ENCODE measurements at places on chromosomes 5 and 9. TPM values are rescaled to one million over a fixed set of nuclear protein-coding genes. Genes with fewer than 3 reads are reported as not detected.

- no peaks in the 10 kb centered on the region for H3K27me3 ChIP-seq
- peaks cover 13% of the 10 kb centered on the region for H3K4me1 ChIP-seq
- H3K27ac ChIP-seq = no peak overlapping the region
- H3K4me3 ChIP-seq = no peak overlapping the region
These were observed 35.8 kb downstream of the ALG2 start for GRCh38 chr9:99185934-99186333.

GRCh38 chr9:131851414-131851813 lies 111.5 kb upstream of the RAPGEF1 start:
- no peak overlapping the region for H3K4me3 ChIP-seq
- no peaks in the 10 kb centered on the region for H3K4me1 ChIP-seq
- no peaks in the 10 kb centered on the region for H3K27me3 ChIP-seq

GRCh38 chr9:135802876-135803419 lies 101.0 kb downstream of the KCNT1 start:
- H3K4me1 ChIP-seq = no peaks in the 10 kb centered on the region
- DNase-seq = no peak
- H3K36me3 ChIP-seq = no peaks in the 10 kb centered on the region
- no peak overlapping the region for H3K27ac ChIP-seq
- H3K27me3 ChIP-seq = no peaks in the 10 kb centered on the region

- no peak overlapping the region for H3K27ac ChIP-seq
- H3K4me1 ChIP-seq = no peaks in the 10 kb centered on the region
- no peak overlapping the region for H3K4me3 ChIP-seq
- no peaks in the 10 kb centered on the region for H3K36me3 ChIP-seq
- no peaks in the 10 kb centered on the region for H3K27me3 ChIP-seq
- no peak for DNase-seq
These were observed 54.6 kb downstream of the FYB1 start for GRCh38 chr5:39164529-39165402.

GRCh38 chr5:82610686-82611085 lies 332.5 kb upstream of the RPS23 start:
- no peaks in the 10 kb centered on the region for H3K27me3 ChIP-seq
- no peaks in the 10 kb centered on the region for H3K36me3 ChIP-seq
- H3K4me1 ChIP-seq = no peaks in the 10 kb centered on the region

The SHOC1 gene
- total RNA-seq = 0.15 TPM

The ENHO gene
- total RNA-seq = 0.59 TPM

The TPPP gene
- 16.2 TPM for total RNA-seq

DNA sequence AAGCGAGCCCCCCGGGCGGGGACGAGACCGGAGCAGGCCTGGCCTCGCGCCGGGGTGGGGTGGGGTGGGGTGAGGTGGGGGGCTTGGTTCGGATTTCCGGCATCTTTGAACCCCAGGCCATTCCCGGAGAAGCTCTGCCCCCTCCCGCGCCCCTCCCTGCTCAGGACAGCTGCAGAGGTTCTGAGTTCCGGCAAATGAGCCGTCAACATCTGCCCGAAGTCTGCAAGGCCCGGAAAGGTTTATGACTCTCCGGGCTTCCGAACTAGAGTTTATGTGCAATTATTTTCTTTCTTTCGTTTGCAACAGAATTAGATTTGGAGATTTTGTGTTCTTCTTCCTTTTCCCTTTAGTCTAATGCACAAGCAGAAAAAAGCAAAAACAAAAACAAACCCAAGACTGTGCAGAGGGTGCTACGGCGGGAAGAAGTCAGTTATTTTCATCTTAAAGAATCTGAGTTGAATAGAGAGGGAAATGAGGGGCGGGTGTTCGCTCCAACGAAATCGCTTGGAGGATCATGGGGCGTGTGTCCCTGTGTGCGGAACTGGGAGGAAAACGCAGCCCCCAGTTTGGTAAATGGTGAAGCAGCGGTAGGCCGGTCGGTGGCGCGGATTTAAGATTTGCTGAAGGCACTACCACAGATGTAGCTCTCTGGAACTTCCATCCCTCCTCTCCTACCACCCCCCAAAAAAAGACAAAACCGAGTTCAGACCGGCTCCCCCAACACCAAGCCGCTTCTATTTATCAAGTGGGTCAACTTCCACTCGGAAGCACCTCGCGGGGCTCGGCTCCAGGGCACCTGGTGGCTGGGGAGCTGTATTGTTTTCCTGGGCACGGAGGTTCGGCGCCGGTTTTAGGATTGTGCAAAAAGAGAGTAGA lies 4.8 kb downstream of the LHX2 start:
- H3K4me3 ChIP-seq = no peak overlapping the region
- no peak for DNase-seq
- H3K27me3 ChIP-seq = peaks cover 100% of the 10 kb centered on the region
- H3K4me1 ChIP-seq = peaks cover 51% of the 10 kb centered on the region
- H3K27ac ChIP-seq = no peak overlapping the region

The IRGM gene
- total RNA-seq = 0.24 TPM

DNA sequence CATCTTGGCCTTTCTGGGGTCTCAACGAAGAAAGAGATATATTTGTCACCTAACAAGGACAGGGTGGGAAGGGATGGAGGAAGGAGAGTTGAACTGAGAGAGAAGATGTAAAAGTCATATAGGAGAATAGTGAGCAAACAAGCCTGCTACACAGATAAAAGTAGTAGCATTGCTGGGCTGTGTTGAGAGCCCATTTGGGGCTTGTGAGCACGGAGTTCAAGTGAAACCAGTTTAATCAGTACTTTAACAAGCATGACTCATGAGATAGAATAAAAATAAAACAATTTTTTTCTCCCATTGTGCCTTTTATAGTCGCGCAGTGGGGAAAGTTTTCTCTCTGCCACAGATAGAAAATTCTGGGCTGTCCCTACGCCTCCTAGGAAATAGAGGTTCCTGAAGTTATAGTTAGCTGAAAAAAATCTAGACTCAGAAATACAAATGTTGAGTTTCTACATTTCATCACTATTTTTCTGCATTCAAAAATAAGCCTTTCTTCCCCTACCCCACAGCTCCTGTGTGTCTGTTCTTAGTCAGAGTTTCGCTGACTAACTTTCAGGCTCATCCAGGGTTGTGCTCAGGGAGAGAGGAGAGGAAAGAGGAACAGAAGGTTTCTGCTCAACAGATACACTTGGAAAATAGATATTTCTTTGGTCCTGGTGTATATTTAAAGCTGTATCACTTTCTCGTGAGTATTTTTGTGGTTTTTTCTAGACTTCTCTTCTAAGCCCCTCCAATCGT lies 395.8 kb upstream of the ADAMTSL1 start:
- H3K4me3 ChIP-seq = no peak overlapping the region
- no peaks in the 10 kb centered on the region for H3K4me1 ChIP-seq
- no peak for DNase-seq
- no peaks in the 10 kb centered on the region for H3K36me3 ChIP-seq
- H3K27ac ChIP-seq = no peak overlapping the region

- H3K4me1 ChIP-seq = no peaks in the 10 kb centered on the region
- H3K36me3 ChIP-seq = no peaks in the 10 kb centered on the region
- DNase-seq = no peak
- no peaks in the 10 kb centered on the region for H3K27me3 ChIP-seq
These were observed 42.2 kb downstream of the SV2C start for GRCh38 chr5:76125346-76125745.

DNA sequence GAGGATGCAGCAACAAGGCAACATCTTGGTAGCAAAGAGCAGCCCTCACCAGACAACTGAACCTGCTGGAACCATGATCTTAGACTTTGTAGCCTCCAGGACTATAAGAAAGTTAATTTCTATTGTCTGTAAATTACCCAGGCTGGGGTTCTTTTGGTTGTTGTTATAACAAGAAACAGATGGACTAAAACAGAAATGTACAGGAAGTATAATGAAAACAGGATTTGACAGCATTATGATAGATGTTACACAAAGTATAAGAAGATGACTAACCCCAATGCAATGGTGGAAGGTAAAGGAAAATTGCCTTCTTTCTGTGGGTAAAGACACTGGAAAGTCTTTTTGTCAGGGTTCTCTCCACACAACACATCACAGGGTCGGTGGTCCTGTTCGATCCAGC lies 204.2 kb downstream of the SGCD start:
- no peak for DNase-seq
- no peak overlapping the region for H3K27ac ChIP-seq
- H3K4me3 ChIP-seq = no peak overlapping the region
- no peaks in the 10 kb centered on the region for H3K4me1 ChIP-seq
- H3K36me3 ChIP-seq = no peaks in the 10 kb centered on the region

DNA sequence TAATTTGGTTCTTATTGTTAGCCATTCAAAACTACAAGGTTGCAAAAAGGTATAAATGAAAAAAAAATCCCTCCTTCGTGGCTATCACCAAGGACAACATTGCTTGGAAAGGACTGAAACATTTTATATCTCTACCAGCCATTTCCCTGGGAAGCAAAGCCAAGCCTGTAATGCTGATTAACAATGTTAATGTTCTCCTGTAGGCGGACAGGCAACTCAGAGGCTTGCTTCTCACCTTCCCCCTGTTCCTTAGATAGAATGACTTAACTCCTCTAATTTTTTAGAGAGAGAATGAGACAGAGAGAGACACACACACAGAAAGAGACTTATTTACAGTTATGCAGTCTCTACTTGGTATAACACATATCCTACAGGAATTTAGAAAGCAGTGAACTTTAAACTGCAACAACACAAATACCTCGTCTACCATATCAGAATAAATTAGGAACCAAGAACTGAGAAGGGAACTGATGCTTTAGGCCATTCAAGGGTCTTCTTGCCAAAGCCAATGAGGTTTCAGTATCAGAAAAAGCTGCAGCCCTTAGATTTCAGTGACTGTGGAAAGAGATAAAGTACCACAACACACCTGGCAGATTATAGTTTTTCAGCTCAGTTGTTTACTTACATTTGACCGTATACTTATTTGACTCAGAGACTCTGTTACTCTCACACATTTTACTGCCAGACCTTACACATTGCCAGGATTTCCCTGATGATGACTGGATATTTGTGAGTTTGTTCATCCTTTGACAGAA lies 20.9 kb upstream of the MAN2A1 start:
- DNase-seq = no peak
- no peaks in the 10 kb centered on the region for H3K4me1 ChIP-seq
- H3K27me3 ChIP-seq = no peaks in the 10 kb centered on the region
- H3K36me3 ChIP-seq = no peaks in the 10 kb centered on the region
- no peak overlapping the region for H3K27ac ChIP-seq
- no peak overlapping the region for H3K4me3 ChIP-seq

DNA sequence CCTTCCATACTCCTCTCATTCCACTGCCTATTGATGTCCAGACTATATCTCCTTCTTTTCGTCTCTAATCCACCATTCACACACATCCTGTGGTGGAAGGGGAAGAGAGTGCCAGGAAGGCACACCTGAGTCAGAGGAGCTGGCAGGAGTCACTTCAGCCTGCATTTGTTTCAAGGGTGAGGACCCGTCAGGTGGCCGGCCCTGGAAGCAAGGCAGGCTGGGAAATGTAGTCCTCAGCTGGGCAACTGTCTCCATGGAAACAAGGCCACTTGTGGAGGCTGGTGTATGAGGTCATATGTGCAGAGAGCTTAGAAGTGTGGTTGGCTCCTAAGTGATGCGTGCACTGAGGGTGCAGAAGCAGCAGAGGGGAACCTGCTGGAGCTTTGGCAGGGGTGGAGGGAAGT lies 278.4 kb downstream of the NSG2 start:
- no peak overlapping the region for H3K4me3 ChIP-seq
- no peak for DNase-seq
- H3K27ac ChIP-seq = no peak overlapping the region

The MCTP1 gene
- 38.7 TPM for total RNA-seq

The CTNNA1 gene
- 361 TPM for total RNA-seq

GRCh38 chr5:176734756-176735342 lies 75.5 kb upstream of the UNC5A start:
- H3K36me3 ChIP-seq = no peaks in the 10 kb centered on the region
- DNase-seq = no peak
- H3K4me1 ChIP-seq = no peaks in the 10 kb centered on the region
- H3K4me3 ChIP-seq = no peak overlapping the region

Measured in lower lobe of right lung (tissue), 2 donors.